ENCODE measurements at places on chromosomes 5 and 9.

GRCh38 chr5:95446560-95447221 lies 55.5 kb downstream of the FAM81B start:
- no peak for DNase-seq

DNA sequence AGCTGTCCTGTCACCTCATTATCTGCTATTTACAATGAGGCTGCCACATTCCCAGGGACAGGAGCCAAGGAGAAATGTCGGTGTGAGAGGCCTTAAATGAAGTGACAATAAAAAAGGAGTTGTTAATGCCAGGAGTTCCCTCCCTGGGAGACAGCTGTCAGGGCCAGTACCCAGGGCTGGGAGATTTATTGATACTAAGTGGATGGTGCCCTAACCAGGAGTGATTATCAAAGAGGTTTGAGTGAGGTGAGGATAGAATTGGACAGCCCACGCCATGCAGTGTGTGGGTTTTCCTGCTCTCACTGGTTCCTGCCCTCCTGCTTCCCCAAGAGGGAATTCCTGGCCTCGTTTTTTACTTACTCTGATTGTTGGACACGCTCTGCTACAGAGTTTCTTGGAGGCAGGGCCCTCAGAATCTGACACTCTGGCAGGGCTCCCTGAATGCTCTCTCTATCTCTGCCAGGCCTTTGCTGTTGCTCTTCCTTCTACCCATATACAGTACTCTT lies 150.8 kb downstream of the GRIA1 start:
- DNase-seq: no peak

GRCh38 chr5:33817301-33817700 lies 74.5 kb downstream of the ADAMTS12 start:
- DNase-seq: no peak

DNA sequence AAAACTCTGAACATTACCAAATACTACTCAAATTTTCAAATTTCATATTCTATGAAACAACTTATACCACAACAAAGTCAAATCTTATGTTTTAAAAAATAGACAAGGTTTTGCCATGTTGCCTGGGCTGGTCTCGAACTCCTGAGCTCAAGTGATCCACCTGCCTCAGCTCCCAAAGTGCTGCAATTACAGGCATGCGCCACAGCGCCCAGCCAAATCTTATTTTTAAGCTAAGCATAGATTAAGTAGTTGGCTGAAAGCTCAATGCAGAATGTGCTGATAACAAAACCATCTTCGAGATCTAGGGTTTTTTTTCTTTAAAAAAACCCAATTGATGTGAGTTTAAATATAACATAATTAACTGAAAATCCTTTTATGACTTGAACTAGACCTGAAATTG lies 6.4 kb downstream of the LMBRD2 start:
- DNase-seq: no peak
